ENCODE measurements at places on chromosomes 5 and 9.

DNA sequence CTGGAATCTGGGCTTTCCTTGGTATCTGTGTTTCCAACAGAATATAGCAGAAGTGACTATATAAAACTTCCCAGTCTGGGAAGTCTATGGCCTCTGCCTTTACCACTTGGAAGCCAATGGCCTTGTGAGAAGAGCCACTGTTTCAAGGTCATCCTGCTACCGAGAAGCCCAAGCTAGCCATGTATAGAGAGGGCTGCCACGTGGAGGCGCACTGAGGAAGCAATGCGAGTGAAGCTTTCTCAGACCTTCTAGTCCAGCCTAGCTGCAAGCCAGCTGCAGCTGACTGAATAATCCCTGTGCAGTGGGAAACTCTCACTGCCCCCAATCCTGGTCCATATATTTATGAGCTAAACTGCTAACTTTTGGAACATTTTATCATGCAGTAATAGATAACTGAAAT, 661.8 kb upstream of the RIOK2 start:
- DNase-seq: no peak

GRCh38 chr9:84880835-84881234, 211.3 kb downstream of the NTRK2 start:
- DNase-seq: no peak

DNA sequence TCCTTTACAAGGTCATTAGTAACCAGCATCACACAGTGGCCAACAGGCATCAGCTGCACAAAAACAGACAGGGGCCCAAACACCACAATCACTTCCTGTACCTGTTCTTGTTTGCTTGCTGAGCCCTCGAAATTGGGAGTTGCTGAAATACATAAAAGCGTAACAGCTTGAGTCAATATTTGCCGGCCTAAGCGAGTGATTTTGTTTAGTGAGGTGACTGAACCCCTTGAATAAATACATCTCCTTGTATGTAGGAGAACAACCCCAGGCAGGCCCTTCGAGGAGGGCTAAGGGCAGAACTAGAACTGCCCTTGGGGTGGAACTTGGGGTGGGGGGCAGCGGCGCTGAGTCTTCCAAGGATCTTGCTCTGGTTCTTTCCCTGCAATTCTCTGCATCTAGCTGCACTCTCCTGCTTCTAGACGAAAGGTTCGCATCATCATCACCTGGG, 502.5 kb downstream of the RASEF start:
- DNase-seq: no peak

- no peak for DNase-seq
These were observed 26.5 kb downstream of the AQP7 start for GRCh38 chr9:33375841-33376321.

- no peak for DNase-seq
These were observed 56.1 kb downstream of the IRX2 start for GRCh38 chr5:2695200-2695891.

GRCh38 chr9:4713849-4714248, 27.2 kb downstream of the AK3 start:
- DNase-seq: no peak

DNA sequence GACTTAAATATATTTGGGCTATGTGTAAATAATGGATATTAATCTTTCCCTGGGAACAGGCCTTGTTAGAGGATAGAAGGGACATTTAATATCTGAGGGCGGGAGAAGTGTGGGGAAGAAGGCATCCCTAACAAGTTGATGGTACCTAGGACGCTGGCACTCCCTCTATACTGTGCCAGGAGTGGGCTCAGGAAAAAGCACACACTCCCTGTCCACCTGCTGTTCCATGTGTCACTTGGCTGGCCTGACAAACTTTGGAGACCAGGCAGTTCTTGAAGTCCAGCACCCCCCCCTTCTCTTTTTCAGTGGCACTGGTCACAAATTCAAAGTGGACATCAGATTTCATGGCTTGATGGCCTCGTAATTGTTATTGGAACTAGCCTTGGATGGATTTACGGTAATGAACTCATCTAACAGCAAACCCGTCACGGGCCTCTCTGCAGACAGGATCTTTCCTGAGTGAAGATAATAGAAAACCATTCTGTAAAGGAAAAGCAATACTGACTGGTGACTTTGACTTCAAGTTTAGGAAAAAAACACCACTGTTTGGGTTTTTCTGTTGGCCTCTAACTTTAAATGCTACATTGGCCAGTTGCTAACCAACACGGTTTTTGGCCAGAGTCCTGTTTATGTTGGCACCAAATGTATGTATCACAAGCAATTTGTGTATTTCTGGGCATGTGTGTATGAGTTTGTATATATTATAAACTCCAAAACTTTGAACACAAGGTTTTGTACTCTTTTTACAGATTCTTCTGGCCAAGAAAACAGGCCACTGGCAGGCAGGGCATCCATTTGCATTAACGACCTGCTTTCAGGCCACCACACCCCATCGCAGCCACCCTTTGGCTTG, 552.6 kb downstream of the CCDC171 start:
- DNase-seq: no peak

DNA sequence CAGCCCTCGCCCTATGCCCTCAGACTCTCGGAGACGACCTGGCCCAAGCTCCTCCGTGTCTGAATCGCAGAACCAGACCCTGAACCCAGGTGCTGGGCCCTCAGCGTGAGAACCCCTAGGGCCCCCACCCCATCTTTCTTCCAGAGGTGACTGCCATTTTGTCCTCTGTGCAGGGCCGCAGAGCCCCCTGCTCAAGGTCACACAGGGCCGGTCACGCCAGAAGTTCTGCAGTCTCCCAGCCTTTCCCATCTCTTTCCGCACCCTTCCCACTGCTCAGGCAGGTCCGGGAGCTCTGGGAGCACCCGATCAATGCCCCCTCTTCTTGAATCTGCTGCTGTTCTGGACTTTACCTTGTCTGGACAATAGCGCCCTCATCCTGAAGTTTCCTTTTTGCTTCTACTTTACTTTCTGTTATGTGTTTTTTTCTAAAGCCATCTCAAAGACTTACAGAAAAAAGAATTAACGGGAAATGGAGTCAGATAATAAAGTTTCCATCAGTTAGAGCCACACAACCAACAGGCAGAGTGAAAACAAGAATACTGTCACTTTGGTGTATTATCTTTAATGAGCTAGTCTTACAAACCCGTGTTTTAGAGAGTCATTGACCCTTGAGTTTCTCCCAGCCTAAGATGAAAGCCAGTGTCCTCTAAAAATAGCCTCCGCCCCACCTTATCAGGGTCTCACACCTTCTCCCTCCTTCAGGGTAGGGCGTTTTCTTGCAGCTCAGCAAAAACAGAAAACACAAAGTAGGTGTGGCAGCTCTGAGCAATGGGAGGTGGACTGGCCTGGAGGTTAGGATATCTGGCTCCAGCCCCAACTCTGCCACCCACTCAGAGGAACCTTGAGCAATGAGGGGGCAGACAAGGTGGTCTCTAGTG, 1.8 kb downstream of the TMOD1 start:
- no peak for DNase-seq

DNA sequence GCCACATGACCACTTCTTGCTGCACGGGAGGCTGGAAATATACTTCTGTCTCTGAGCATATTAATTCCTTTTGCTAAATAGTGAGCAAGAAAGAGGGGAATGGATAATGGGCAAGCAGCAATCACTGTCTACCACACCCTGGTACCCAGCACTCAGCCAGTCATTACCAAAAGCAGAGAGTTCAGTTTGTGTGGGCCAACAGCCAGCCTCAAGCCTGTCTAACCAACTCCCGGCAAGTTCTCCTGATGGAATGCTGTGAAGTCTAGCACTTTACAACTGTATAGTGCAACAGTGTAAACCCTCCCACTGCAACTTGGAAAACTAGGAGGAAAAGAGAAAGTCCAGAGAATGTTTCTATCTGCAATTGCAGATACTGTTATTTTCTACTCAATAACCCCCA, 47.8 kb downstream of the PLK2 start:
- DNase-seq: no peak

- no peak for DNase-seq
These were observed 29.7 kb upstream of the SMIM32 start for GRCh38 chr5:136222580-136223235.

DNA sequence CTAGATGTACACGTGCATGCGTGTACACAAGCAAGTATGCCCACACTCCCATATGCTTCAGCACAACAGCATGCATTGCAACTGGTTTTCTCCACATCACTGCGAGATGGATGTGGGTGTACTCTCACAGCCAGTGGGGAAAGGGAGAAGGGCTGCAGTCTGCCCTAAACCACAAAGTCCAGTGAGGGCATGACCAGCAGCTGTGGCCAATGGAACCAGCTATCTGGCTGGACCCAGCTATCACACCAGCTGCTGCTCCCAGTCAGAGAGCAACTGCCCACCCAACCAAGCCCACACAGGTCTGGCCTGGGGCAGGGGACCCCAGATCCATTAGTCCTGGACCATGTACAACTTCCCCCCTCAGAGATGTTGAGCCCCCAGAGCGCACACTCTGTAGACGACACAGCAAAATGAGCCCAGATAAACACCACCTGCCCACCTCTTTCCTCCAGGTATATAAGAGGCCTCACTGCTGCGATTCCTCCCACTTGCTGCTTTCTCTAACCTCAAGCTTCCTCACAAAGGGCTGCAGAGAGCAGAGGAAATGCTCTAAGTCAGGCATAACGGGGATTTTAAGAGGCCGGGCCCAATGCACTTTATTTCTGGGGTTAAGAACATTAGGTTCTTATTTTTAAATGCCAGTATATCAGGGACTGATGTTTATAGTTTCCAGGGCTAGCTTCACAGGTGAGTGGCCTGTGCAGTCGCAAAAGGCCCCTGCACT, 39.0 kb downstream of the SHB start:
- DNase-seq: no peak

DNA sequence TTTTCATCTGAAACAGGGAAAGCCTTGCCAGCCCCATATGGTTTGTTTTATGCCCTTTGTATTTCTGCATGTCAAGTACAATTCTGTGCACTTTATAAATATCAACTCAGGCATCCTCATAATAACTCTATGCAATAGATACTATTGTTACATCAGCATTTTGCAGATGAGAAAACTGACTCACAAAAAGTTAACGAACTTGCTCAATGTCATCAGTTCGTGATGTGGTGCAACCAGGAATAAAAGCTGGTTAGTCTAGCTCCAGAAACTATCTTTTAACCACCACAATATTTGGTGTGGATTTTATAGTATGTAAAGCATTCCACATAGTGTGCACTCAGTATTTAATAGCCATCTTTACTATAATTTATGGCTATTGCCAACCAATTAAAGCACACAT, 134.9 kb downstream of the MRPS30 start:
- no peak for DNase-seq

- DNase-seq: no peak
These were observed 22.8 kb downstream of the EXOC3 start for GRCh38 chr5:465591-466403.

GRCh38 chr9:84655447-84655846, 14.1 kb upstream of the NTRK2 start:
- no peak for DNase-seq

- no peak for DNase-seq
These were observed 16.6 kb downstream of the KCNIP1 start for GRCh38 chr5:170520372-170520771.

DNA sequence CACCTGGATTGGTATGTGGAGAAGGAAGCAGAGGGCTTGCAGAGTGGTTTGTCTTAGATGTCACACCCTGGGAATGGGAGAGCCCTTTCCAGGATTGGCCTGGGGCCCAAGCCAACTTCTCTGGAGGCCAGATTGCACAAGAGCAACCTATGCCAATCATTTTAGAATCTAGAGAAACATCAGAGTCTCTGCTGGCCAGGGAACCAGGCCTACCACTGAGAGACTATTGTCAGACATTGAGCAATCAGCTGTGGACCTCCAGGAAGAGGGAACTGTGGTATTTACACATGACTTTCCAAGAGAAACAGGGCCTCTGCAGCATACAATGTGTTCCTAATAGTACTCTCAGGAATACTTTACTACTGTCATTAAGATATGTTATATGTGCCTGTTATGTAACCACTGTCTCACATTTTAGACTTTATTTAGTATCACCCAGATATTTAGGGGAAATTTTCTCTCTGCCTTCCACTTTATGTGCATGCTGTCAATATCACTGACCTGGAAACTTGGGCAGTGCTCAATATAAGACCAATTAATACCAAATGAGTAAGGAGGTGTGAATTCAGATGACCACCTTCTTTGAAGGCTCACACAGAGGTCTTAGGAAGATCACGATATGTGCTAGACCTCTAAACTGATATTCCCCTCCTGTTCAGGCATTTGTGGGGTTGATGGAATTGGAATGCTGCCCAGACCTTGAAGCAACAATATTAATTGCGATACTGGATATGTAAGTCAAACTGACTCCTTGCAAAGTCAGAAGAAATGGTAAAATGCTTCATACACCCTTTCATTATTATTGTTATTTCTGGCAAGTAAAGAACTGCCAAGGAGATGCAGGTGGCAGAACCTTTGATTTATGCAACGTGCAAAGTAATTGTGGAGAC, 20.5 kb upstream of the CCL28 start:
- DNase-seq: no peak

- no peak for DNase-seq
These were observed 274.9 kb downstream of the NR3C1 start for GRCh38 chr5:143128412-143129071.

Measured in stimulated activated CD4-positive, alpha-beta T cell treated with anti-CD3 and anti-CD28 coated beads, Interleukin-1b, Interleukin-23, amount 100 ng/mL, for 1 hour (primary cell).